Activated naive CD8-positive, alpha-beta T cell treated with anti-CD3 and anti-CD28 coated beads, Interleukin-2, amount 10 ng/mL, durations not matched to agents 7 days and 5 days (primary cell): ENCODE measurements at places on chromosomes 2 and 18.

DNA sequence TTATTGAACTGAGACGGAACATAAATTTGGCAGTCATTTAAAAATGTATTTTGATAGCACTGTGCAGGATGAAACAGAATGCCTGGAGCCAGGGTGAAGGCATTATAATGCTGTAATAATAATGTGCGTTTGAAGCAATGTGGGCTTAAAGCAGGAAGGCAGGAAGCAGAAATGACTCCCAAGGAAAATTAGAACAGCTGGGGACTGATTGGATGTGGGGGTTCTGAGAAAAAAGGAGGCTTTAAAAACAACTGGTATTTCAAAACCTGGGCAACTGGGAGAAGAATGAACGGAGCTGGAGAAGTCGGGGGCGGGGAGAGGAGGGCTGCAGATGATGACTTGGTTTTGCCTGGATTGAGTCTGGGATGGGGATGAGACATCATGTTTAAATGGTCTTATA lies 12.6 kb downstream of the FAM124B start:
- DNase-seq: no peak

- no peak for DNase-seq
These were observed 221.2 kb downstream of the PIEZO2 start for GRCh38 chr18:10928011-10928771.

GRCh38 chr2:185990861-185991525 lies 252.4 kb downstream of the FSIP2 start:
- no peak for DNase-seq

GRCh38 chr2:149330127-149331022 lies at the start of gene LYPD6:
Gene LYPD6 (plus strand): TSS chr2:149330587. CDS start chr2:149437709, 107,122 bp downstream.
- DNase-seq: no peak
